ENCODE measurements at places on chromosomes 11 and 22. TPM values are rescaled to one million over a fixed set of nuclear protein-coding genes. Genes with fewer than 3 reads are reported as not detected.

KIRREL3 gene
- total RNA-seq, result 0.26 TPM

SEZ6L gene
- 26.2 TPM for total RNA-seq

PIH1D2 gene
- 4.9 TPM for total RNA-seq

PRCP gene
- 66.3 TPM for total RNA-seq

DBX1 gene
- total RNA-seq, result not detected

SLC37A2 gene
- total RNA-seq, result 0.51 TPM

HBB gene
- not detected for total RNA-seq

PPP2R5B gene
- total RNA-seq, result 14.1 TPM

APOA1 gene
- total RNA-seq, result 203 TPM

PNPLA3 gene
- total RNA-seq, result 11.4 TPM

IGLL1 gene
- not detected for total RNA-seq

FAM180B gene
- total RNA-seq, result 0.29 TPM

SMC1B gene
- not detected for total RNA-seq
